ENCODE measurements at places on chromosomes 7 and 10.
A peak's percentile ranks its signal among the peaks of the same experiment; 100 is the strongest.

- DNase-seq = peak; percentile 76
Observed at GRCh38 chr10:29239569-29240472, 49.0 kb upstream of the LYZL1 start.

GRCh38 chr10:22640359-22640758 lies 74.0 kb downstream of the PIP4K2A start:
- DNase-seq = no peak

DNA sequence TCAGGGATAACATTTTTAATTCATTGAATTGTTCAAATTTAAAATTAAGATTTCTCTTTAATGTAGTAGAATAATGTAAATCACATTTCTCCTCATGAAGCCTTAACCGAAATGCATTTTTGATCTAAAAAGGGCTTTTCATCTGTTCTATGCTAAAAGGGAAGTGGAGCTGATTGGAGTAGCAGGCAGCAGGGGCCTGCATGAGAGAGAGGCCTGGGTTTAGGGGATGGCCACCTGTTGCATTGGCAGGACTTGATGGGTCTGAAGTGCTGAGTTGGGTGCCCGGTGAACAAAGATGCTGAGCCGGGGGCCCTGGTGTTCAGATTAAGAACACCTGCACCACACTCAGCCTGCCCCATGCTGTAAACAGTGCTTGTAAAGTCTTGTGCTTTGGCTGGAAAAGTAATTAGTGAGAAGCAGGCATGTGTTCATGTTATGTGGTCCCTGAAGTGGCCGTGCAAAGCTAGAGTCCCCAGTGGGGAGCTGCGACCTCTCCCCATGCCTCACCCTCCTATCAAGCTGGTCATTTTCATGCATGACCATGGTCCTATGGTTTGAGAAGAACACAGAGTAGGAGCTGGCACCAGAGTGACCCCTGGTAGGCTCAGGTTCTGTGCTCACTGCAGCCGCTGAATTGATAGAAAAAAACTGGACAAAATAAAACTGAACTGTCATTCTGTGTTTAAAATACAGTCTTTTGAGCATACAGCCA lies 124.3 kb downstream of the ADCY1 start:
- no peak for DNase-seq

- no peak for DNase-seq
Observed at GRCh38 chr7:127375631-127376030, 16.9 kb downstream of the ZNF800 start.

GRCh38 chr10:100229819-100230422 lies 525 bp upstream of the CHUK start:
- DNase-seq = no peak

- DNase-seq = no peak
Observed at GRCh38 chr7:149704507-149704906, 68.9 kb downstream of the ZNF467 start.

- DNase-seq = no peak
Observed at GRCh38 chr10:29157321-29157720, 131.5 kb upstream of the LYZL1 start.

GRCh38 chr10:49167425-49168170 lies 20.6 kb downstream of the TMEM273 start:
- DNase-seq = no peak

GRCh38 chr7:117835016-117835664 lies 38.1 kb downstream of the CTTNBP2 start:
- no peak for DNase-seq

GRCh38 chr7:45977256-45977780 lies 56.2 kb upstream of the IGFBP3 start:
- DNase-seq = no peak

Data from GF-D8 (cell line).